ENCODE measurements at places on chromosomes 5 and 9.
A peak's percentile ranks its signal among the peaks of the same experiment; 100 is the strongest.

GRCh38 chr9:27929841-27930240 is 356.6 kb upstream of the C9orf72 start:
- no peak for DNase-seq

- DNase-seq: no peak
Measured at GRCh38 chr9:126569036-126569435, 44.7 kb upstream of the LMX1B start.

DNA sequence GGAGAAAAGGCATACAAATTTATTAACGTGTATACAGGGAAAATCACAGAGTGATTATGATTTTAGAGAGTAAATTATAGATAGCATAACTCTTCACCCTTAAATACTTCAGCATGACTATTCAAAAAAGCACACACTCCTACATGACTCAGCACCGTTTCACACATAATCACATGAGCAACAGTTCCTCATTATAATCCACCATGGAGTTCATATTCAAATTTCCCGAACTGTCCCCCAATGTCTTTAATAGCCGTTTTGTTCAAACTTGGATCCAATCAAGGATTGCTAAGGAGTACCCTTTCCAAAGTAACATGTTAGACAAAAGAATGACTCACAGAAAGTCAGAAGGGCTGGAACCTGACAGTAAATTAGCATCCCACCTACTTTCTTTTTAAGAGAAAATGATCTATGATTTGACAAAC is 32.1 kb downstream of the RAPGEF1 start:
- DNase-seq: no peak

- peak; percentile 63 for DNase-seq
Measured at GRCh38 chr9:11319538-11319937, 706.7 kb upstream of the PTPRD start.

- no peak for DNase-seq
Measured at GRCh38 chr5:126195410-126196100, 227.7 kb upstream of the GRAMD2B start.

DNA sequence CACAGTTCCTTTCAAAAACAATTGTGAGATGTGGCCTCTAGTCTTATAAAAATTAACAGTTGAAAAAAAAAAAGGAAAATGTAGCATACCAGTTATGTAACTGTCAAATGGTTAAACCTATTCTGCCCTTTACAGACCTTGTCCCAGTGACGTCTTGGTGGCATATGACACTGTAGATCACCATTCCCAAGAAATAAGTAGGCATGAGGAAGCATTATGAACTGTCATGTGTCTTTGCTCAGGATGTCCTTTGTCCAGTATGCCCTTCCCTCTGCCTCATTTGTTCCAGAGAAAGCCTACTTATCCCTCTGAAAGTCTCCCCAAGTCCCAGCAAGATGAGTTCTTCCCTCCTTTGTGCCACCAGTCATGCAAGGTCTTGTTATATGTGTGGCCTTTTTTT is 63.2 kb downstream of the PAM start:
- DNase-seq: no peak

DNA sequence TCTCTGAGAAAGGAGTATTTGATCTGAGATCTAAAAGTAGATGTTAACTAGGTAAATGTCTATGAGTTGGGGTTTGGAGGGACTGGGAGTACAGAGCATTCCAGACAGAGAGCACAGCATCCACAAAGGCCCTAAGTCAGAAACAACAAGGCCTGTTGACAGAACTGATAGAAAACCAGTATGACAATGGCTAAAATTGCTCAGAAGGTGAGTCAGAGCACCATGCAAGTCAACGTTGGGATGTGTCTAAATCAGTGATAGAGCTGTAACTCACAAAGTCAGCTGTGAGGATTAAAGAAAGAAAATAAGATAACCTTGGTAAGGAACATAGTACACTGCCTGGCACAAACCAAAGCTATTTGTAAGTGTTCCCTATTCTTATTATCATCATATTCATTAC is 124.0 kb downstream of the CETN3 start:
- no peak for DNase-seq

- no peak for DNase-seq
Measured at GRCh38 chr5:168315416-168316138, 24.1 kb downstream of the WWC1 start.

DNA sequence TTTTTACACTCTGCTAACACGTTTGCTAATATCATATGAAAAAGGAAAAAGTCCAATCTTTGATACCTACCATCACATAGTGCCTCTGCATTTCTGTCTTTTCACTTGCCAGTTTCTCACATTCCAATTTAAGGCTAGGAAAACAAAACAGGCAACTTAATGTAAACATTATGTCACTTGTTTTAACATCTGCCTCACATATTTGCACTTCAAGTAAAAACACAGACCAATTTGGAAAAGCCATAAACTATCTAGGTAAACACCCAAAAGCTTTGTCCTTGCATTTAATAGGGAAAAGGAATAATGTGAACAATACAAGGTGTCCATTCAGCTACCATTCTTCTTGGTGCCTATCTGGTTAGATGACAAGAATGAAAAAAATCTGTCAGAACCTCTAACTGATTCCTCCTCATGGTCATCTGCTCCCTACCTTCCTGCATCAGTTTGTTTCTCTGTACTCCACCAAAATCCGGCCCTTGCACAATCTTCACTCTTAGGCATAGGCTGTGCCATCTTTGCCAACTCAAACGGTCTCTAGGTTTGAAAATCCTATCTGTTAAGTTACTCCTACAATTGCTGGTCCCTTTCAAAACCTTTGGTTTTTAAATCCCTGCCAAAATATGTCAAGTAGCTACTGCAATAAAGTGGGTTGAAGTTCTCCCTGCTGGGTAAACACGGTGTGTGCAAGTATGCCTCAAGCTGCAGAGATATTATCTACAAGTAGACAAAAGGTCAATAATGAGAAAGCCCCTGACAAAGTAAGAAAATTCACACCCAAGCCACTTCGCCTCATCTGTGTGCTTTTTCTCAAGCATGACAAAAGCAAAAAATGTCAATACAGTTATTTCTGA is 3.4 kb downstream of the TLE1 start:
- DNase-seq: no peak

- no peak for DNase-seq
Measured at GRCh38 chr9:131297903-131298302, 8.4 kb downstream of the PLPP7 start.

- DNase-seq: no peak
Measured at GRCh38 chr9:28212979-28213378, 639.7 kb upstream of the C9orf72 start.

DNA sequence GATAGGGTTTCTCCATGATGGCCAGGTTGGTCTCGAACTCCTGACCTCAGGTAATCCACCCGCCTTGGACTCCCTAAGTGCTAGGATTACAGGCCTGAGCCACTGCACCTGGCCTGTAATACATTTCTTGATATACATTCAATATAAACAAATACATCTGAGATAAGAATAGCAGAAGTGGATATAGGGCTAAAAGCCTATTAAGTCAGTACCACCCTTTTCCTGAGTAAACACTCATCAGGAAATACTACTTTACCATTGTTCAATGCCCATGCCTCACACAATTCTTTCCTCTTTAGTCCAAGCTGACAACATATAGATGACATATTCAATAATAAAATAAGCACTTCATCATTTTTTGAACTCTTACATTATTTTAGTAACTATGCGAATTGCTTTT is 64.8 kb downstream of the MRPS27 start:
- no peak for DNase-seq

All from NCI-H1436 treated with DMSO at 0.1 percent for 48 hours (cell line).